ENCODE measurements at places on chromosomes 11 and 22. TPM values are rescaled to one million over a fixed set of nuclear protein-coding genes. Genes with fewer than 3 reads are reported as not detected.
A peak's percentile ranks its signal among the peaks of the same experiment; 100 is the strongest.

GRCh38 chr11:62645671-62645945 is 805 bp downstream of the GANAB start:
- no peak for DNase-seq

- peak; percentile 35 for DNase-seq
Observed at GRCh38 chr11:23540101-23540561, 679.9 kb upstream of the CCDC179 start.

DNA sequence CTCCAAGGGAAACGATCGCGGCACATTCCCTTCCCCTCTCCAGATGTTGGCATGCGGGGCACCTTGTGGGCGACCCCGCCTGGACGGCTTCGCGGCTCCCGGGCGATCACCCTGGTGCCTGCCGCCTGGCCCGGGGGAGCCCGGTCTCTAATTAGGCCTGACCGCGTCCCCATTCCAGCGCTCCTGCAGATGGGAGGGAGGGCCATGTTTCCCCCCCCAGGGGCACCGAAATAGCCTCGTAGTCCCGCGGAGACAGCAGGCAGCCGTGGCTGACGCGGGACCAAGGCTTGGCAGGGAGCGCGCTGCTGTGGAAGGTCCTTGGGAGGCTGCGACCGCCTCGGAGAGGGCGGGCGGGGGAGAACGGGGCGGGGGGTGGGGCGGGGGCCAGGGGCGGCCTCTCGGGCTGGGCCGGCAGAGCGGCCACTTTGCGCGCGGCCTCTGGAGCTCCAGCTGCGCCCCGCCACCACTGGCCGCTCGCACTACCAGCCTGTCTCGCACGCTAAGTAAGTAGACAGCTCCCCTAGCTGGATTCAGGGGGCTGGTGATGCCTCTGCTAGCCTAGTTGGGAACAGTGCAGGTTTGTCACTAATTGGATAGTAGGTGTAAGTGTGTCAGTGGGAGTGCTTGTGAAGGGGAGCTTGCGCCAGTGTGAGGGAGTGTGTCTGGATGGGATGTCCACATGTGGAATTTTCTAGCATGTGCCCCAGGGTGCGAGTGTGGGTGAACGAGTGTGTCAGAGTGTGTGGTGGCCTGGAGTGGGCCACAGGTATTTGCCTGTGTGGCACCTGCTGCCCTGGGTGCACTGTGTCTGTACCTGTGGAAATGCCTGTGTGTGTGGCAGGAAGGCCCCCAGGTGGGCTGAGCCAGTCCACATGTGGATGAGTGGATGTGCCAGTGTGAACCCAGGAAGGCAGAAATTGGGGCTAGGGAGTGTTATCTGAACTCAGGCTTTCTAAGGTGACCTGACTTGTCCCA is at the start of gene INSC:
TSS of gene INSC (plus strand) at position 423 of the 975 bp plus-strand sequence. CDS start 34,252 bp downstream, outside the sequence.
- no peak for DNase-seq

GRCh38 chr22:24504540-24504939 is 9.4 kb downstream of the UPB1 start:
- no peak for DNase-seq

DNA sequence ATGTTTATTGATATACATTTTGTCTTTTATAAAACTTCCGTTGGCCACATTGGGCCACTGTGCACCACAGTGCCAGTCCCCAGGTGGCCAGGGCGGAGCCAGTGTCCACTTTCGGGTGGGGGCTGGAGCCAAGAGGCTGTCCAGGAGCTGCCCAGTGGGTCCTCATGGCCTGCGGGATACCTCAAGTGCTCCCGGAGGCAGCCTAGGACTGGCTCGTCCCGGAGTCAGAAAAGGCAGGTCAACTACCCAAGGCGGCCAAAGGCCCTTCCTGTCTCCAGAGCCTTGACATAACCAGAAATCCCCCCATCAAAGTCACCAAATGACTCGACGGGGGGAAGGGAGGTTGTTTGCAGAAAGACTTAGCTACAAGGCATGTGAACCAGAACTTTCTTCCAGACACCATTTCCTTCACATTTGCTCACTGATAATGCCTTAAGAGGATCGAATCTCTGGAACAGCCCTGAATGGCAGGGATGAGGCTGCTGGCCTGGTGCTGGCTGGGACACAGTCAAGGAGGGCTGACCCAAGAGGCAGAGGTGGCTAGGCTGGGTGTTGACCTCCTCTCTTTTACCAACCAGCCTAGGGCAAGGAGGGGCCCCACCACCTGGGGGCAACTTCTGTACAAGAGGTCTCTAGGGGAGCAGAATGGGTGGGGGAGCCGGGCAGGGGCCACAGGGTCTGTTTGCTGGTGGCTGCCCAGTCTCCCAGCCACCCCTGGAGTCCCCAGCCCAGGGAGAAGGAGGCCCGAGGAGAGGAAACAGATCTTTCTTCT is 8.4 kb downstream of the MRGPRF start:
- DNase-seq: no peak

The ACP2 gene
- 15.2 TPM for total RNA-seq

GRCh38 chr11:118048472-118049370 is 28.2 kb upstream of the TMPRSS4 start:
- no peak for DNase-seq

- no peak for DNase-seq
Observed at GRCh38 chr11:131912134-131912533, 541.7 kb downstream of the NTM start.

The CDON gene
- 3.7 TPM for total RNA-seq

The MFNG gene
- not detected for total RNA-seq

DNA sequence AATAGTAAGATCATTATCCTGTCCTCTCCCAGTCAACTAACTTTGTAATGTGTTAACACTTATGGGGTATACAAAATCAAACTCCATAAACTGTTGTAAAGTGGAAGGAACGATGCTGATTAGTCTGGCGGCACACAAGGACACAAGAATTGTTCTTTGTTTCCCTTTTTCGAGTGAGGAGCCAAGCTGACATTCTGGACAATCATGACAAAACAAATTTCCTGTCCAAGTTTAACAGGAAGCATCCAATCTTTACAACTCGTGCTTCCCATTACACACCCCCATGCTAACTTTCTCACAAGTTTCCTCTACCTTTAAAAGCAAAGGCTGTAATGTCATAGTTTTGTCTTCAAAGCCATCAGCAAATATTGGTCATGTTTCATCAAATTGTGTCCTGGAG is 20.4 kb upstream of the LDLRAD3 start:
- no peak for DNase-seq

- no peak for DNase-seq
Observed at GRCh38 chr11:1810761-1811160, 24.0 kb upstream of the SYT8 start.

- no peak for DNase-seq
Observed at GRCh38 chr11:11113626-11114025, 239.4 kb downstream of the CSNK2A3 start.

DNA sequence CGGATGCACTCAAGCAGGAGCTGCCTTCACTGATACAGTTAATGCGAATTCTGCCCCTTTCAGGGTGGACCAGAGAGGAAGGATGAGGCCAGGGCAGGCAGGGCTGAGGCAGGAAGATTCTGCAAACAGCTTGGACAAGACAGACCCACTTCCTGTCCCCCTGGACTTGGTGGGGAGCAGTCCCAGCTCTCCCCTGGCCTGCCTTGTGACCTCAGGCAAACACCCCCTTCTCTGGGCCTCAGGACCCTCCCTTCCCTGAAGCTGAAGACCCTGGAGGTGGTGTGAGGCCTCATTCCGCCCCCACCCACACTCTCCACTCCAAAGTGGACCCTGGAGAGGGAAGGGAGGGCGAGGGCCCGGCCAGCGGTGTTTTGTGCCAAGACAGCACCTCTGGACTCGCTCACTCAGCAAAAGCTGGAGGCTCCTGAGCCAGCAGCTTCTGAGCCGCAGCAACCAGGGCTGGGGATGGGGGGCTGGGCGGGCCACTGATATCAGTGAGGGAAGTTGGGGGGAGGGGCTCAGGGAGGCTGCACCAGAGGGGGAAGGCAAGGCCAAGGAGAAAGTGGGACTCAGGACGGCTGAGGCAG is 8.5 kb downstream of the RAB3IL1 start:
- no peak for DNase-seq

The B3GAT1 gene
- total RNA-seq: 0.05 TPM

DNA sequence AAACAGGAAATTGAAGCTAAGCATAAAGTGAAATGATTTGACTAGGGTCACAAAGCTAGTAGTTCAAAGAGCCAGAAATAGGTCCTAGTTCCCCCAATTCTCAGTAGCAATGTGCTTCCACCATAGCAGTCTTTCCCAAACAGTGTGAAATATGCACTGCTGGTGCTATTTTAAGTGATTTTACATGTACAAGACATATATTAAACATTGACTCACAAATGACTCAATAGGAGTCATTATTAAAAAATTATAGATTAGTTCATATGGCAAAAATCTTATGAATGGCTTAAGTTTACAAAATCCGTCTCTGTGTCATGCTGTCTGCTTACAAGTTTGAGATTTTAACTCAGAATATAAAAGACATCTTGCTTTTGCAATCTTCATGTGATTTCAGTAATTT is 21.4 kb downstream of the KIF18A start:
- no peak for DNase-seq

GRCh38 chr11:119774172-119774763 is 45.3 kb upstream of the NECTIN1 start:
- DNase-seq: peak; percentile 19

DNA sequence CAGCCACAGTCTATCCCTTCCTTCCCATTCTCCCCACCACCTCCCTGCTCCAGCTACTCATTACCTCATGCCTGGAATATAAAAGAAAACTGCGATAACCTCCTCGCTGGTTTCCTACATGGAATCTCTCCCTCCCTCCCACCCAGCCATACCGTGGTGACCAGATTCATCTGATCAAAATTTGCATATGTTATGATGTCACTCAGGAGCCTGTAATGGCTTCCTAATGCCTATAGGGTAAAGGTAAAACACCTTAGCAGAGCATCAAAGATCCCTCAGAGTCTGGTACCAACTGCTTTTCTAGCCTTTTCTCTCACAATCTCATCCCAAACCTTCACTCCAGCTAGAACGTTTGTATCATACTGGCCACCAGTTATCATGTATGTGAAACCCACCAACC is 19.6 kb downstream of the RTN4RL2 start:
- DNase-seq: no peak

DNA sequence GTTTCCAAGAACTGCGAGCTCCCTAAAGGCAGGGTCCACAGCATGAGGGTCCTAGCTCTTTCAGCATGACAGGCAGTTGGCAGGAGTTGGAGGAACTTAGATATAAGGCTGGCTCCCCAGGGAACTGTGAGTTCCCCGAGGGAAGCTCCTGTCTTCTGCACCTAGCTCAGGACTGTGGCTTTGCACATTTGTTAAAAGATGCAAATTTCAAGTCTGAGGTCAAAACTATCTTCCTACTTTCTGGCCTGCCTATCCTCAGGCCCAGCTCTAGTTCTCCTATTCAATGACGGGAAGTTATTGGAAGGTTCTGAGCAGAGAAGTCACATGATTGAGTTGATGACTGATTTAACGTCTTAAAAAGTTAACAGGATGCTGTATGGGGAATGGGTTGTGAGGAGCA is 11.7 kb upstream of the UCP3 start:
- no peak for DNase-seq

GRCh38 chr11:8283465-8284230 is 20.0 kb upstream of the LMO1 start:
- no peak for DNase-seq

DNA sequence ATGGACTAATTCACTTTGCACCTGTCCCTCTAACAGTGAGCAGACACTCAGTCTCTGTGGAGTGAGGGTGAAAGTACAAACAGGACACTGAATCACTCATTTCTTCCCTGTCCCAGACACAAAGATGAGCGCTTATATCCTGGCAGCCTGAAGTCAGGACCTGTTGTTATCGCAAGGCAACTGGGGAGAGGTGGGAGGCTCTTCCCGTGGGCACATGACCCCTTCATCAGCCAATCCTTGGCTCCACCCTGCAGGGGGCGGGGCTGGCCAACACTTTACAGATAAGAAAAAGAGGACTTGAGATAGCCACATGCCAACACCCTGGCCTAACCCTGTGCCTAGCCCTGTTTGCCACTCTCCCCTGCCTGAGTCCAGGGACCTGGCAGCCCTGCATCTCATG is 29.5 kb upstream of the TESMIN start:
- DNase-seq: no peak

The RIMBP3C gene
- 0.81 TPM for total RNA-seq

GRCh38 chr11:1370186-1371025 is 19.3 kb upstream of the BRSK2 start:
- DNase-seq: no peak

DNA sequence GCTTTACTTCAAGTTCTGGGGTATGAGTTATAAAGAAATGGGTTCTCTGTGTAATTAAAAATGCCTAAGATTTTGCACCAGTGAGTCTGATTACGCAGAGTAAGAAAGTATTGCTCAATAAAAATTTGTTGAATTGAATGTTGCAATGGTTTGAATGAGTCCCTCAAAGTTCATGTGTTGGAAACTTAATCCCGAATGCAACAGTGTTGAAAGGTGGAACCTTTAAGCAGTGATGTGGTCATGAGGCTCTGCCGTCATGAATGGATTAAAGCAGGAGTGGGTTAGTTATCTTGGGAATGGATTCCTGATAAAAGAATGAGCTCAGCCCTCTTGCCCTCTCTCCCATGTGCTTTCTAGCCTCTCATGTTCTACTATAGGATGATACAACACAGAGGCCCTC is 52.6 kb upstream of the SESN3 start:
- DNase-seq: peak; percentile 19

- no peak for DNase-seq
Observed at GRCh38 chr11:66484806-66485380, 4.7 kb downstream of the DPP3 start.

DNA sequence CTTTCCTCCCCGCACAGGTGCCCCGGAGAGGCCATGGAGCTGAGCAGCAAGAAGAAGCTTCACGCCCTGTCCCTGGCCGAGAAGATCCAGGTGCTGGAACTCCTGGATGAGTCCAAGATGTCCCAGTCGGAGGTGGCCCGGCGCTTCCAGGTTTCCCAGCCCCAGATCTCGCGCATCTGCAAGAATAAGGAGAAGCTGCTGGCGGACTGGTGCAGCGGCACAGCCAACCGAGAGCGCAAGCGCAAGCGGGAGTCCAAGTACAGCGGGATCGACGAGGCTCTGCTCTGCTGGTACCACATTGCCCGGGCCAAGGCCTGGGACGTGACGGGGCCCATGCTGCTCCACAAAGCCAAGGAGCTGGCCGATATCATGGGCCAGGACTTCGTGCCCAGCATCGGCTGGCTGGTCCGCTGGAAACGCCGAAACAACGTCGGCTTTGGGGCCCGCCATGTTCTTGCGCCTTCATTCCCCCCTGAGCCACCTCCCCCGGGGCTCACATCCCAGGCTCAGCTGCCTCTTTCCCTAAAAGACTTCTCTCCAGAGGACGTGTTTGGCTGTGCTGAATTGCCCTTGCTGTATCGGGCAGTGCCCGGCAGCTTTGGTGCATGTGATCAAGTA is 1.3 kb downstream of the TIGD3 start:
- DNase-seq: no peak

The HIC2 gene
- 1.9 TPM for total RNA-seq

GRCh38 chr11:44015624-44016007 is 32.2 kb upstream of the ACCSL start:
- no peak for DNase-seq

GRCh38 chr11:130121445-130121978 is 38.1 kb upstream of the ST14 start:
- no peak for DNase-seq

Measured in NCI-H460 (cell line).